ENCODE measurements at places on chromosomes 1 and 21.

- no peak for DNase-seq
These were observed 42.0 kb downstream of the DENND1B start for GRCh38 chr1:197733324-197733723.

DNA sequence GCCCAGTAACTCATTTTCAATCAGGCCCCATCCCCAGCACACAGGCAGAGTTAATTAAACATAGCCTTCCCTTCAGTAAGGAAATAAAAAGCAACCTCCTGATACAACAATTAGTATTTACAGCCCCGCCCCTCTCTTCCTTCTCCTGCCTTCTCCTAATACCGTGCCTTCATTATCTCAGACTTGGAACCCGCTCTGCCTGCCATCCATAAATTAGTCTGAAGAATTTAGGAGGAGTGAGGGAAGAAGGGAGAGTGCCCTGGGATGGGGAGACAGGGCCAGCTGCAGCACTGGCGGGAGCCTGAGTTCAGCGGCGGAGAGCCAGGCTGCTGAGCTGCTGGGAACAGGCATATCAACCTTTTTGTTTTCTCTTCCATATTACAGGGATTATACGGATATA, 172.8 kb downstream of the ACTL8 start:
- DNase-seq, result no peak

DNA sequence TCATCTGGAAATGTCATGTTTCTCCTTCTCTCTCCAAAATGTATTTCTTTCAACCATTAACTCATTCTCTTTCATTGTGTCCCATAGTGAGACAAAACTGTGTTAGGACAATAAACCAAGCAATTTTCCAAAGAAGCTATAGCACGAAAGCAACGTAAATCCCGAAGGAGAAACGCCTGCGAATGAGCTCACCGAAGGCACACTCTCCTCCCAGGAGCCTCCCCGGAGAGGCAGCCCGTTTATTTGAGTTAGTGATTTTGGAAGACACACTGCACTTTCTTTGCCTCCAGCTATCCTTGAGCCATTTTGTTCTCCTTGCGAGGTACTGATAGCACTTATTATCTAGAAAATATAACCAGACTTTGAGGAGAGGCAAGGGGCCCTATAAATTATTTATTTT, 41.2 kb downstream of the RSPH1 start:
- no peak for DNase-seq

DNA sequence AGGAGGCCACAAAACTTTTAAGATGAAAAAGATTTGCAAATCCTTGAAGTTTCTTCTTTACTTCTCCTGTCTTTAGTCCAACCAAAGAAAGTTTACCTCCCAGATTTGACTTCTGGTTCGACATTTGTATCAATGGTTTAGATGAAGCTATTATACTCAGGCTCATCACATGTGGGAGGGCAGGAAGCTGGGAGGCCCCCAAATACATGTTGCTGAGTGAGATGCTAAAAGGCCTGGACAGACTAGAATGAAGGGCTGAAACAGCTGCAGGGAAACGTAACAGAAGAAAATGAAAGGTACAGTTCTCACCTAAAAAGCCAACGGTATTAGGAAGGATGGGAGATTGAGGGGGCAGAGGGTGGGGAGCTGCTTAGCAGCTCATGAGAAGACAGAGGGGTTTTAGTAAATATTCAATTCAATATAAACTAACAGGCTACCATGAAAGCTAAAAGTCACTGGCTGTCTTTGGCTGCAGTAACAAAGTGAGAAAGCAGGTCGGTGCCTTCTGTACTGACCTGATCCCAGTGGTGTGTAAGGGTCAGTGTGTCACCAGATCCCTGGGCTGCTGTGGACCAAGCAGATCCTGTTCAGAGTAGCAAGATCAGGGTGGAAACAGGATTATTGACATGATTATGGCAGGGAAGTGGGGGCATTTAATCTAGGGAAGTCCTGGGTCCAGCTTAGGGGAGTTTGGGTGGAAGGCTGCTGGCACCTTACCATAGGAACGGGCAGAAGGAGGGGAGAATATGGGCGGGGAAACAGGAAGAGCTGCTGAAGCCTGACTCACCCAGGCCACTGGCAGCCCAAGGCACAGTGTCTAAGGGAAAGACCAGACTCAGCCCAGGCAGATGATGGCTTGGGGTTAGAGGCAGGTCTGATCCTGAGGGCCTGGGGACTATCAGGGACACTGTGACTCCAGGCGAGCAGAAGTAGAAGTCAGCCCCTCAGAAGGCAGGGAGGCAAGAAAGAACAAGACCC, 60.4 kb downstream of the KCNN3 start:
- no peak for DNase-seq

GRCh38 chr1:7401814-7402547, 369.1 kb upstream of the VAMP3 start:
- peak; percentile 92 for DNase-seq

GRCh38 chr1:118744420-118744819, 243.7 kb downstream of the TBX15 start:
- no peak for DNase-seq
